ENCODE measurements at places on chromosomes 3 and 15. TPM values are rescaled to one million over a fixed set of nuclear protein-coding genes. Genes with fewer than 3 reads are reported as not detected.

OPA1 gene
- total RNA-seq = 68.0 TPM

- H3K27me3 ChIP-seq = no peaks in the 10 kb centered on the region
- H3K36me3 ChIP-seq = no peaks in the 10 kb centered on the region
- peaks cover 24% of the 10 kb centered on the region for H3K4me1 ChIP-seq
- no peak for DNase-seq
- no peak overlapping the region for H3K4me3 ChIP-seq
- H3K27ac ChIP-seq = no peak overlapping the region
Observed at GRCh38 chr15:40054605-40054854, 15.5 kb upstream of the SRP14 start.

NOX5 gene
- total RNA-seq = 339 TPM

UROC1 gene
- not detected for total RNA-seq

DNA sequence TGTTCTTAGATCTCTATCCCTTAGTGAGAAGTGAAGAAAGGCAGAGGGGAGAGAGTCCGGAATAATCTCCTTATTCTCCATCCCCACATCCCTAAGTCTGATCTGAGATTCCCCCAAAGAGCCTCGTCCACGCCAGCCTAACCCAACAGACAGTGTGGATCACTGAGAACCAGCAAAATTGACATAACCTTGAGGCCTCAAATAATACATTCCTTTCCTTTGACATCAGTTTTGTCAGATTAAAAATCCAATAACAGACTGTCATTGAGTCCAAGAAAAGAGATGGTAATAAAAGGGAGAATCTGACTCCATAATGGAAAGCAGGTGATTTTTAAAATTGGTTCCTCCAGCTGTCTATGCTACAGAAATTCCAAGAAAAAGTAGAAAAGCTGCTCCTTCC is 7.7 kb upstream of the SIAH2 start:
- H3K4me1 ChIP-seq = peaks cover 12% of the 10 kb centered on the region
- H3K36me3 ChIP-seq = no peaks in the 10 kb centered on the region
- no peak for DNase-seq
- H3K4me3 ChIP-seq = no peak overlapping the region
- no peak overlapping the region for H3K27ac ChIP-seq
- no peaks in the 10 kb centered on the region for H3K27me3 ChIP-seq

DNA sequence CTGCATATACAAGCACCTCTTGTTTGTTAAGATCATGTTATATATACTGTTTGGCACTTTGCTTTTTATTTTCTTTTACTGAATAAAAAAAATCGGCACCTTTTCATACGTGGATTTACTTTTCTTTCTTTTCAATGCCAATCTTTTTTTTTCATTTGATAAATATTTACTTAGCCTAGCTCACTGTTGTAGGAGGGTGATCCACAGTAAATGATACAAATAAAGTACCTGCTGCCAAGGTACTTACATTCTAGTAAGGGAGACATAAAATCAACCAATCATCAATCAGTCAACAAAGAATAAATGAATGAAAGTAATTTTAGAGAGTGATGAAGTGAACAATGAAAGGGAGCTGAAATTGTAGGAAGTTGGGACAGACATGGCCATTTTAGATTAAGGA is 18.3 kb downstream of the GNB5 start:
- H3K4me1 ChIP-seq = no peaks in the 10 kb centered on the region
- no peaks in the 10 kb centered on the region for H3K36me3 ChIP-seq
- no peak overlapping the region for H3K4me3 ChIP-seq
- H3K27me3 ChIP-seq = no peaks in the 10 kb centered on the region
- no peak overlapping the region for H3K27ac ChIP-seq

All from PC-3 (cell line).